ENCODE measurements at places on chromosomes 4 and X.
A peak's percentile ranks its signal among the peaks of the same experiment; 100 is the strongest.

GRCh38 chr4:106530821-106531220 lies 162.2 kb upstream of the GIMD1 start:
- DNase-seq: no peak

DNA sequence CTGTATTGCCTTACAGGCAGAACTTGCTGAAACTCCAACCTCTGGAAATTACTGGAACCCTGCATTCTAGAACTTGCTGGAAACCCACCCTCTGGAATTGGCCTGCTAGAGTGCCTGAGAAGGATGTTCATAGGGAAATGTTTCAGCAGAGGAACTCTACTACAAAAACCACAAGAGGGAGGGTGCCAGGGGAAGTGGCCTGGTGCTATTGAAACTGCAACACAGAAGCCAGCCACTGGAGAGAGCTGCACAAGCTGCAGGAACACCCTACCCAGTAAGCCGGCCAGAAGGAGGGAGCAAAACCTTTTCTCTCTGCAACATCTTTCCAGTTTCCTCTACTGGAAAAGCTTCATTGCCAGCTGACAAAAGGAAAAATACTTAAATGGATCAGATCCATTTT lies 2.5 kb upstream of the BRWD3 start:
- DNase-seq: peak; percentile 74

- peak; percentile 23 for DNase-seq
These were observed 85.7 kb upstream of the MTM1 start for GRCh38 chrX:150482537-150483206.

- DNase-seq: peak; percentile 15
These were observed 59.1 kb downstream of the MID1IP1 start for GRCh38 chrX:38860106-38861013.

DNA sequence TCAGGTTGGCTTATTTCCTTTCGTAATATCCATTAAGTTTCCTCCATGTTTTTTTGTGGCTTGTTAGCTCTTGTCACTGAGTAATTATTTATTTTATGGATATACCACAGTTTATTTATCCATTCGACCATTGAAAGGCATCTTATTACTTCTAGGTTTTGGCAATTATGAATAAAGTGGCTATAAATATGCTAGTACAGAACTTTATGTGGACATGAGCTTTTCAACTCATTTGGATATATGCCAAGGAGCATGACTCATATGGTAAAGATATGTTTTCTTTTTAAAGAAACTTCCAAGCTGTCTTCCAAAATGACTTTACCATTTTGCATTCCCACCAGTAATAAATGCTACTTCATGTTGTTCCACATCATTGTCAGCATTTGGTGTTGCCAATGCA lies 803.6 kb downstream of the GLUD2 start:
- DNase-seq: no peak

- peak; percentile 10 for DNase-seq
These were observed 717.3 kb upstream of the ACTRT1 start for GRCh38 chrX:128769495-128769894.

GRCh38 chr4:6019316-6020263 lies 1.4 kb upstream of the C4orf50 start:
- peak; percentile 88 for DNase-seq

- DNase-seq: no peak
These were observed 46.4 kb downstream of the PTPN13 start for GRCh38 chr4:86640469-86640868.

GRCh38 chr4:166146806-166147540 lies 273.9 kb downstream of the TLL1 start:
- no peak for DNase-seq

- DNase-seq: no peak
These were observed 84.2 kb upstream of the HS3ST1 start for GRCh38 chr4:11512871-11513270.

DNA sequence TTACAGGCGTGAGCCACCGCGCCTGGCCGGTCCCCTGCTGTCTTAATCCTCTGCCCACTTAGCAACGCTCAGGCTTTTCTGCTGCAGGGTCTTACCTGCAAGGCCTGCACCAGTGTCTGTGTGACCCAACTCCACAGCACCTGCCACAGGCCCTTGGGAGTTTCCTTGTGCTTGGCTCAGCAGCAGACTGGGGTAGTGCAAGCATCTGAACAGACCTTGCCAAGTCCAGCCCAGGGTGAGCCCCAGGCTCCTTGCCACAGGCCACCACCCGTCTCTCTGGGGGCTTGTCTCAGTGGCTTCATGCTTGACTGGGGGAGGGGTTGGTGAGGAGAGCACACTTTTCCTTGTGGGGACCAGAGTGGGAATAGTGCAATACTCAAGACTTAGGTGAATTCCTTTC lies 87.0 kb downstream of the FAM193A start:
- no peak for DNase-seq

DNA sequence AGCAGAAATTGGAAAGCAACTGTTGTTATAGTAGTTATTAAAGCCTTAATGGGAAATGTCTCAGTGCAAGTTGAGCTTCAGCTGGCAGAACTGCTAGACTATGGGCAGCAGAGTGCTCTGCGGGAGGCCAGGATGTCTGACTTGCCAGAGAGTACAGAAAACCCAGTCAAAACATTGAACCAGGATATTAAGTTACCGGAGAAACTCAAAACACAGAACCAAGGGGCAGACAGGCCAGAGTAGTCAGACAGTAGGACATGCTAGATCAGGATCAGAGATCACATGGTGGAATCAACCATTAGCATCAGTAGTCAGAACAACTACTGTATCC lies 72.9 kb upstream of the TNIP3 start:
- no peak for DNase-seq

- peak; percentile 72 for DNase-seq
These were observed 294.1 kb upstream of the SFRP2 start for GRCh38 chr4:154082760-154083535.

GRCh38 chr4:61204353-61205060 lies 4.4 kb downstream of the ADGRL3 start:
- DNase-seq: no peak

GRCh38 chrX:15349046-15349445 lies 13.7 kb upstream of the PIGA start:
- DNase-seq: peak; percentile 58

GRCh38 chr4:18698119-18698883 lies 676.7 kb upstream of the LCORL start:
- peak; percentile 6 for DNase-seq

- DNase-seq: peak; percentile 51
These were observed 103.3 kb downstream of the DHRSX start for GRCh38 chrX:2397229-2398063.

GRCh38 chr4:131098976-131099375 lies 2003.0 kb downstream of the C4orf33 start:
- DNase-seq: no peak

- DNase-seq: peak; percentile 99
These were observed 34.2 kb downstream of the WDR13 start for GRCh38 chrX:48631376-48632090.

DNA sequence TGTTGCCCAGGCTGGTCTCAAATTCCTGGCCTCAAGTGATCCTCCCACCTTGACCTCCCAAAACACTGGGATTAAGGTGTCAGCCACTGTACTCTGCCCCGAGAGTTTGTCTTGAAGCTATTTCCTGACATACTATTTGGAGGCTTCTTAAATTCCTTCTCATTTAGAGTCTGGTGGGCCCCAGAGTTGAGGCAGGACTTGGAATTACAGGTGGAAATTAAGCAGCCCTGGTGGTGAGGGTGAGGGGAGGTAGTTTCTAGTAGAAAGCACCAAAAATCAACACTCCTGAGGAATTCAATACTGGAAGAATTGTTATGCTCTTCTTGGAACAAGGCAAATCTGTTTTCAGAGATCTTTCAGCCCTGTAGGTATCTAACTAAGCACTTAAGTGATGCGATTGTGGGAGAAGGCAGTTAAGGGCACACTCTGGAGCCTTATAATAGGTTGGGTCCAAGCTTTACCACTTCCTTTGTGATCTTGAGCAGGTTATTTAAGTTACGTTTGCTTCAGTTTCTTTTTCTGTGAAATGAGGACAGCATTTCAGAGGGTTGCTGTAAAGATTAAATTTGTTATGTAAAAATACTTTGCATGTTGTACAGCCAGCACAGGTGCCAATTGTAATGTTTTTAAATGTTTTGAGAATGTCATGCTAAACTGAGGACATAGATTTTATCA lies 200.7 kb downstream of the SOWAHB start:
- peak; percentile 14 for DNase-seq

DNA sequence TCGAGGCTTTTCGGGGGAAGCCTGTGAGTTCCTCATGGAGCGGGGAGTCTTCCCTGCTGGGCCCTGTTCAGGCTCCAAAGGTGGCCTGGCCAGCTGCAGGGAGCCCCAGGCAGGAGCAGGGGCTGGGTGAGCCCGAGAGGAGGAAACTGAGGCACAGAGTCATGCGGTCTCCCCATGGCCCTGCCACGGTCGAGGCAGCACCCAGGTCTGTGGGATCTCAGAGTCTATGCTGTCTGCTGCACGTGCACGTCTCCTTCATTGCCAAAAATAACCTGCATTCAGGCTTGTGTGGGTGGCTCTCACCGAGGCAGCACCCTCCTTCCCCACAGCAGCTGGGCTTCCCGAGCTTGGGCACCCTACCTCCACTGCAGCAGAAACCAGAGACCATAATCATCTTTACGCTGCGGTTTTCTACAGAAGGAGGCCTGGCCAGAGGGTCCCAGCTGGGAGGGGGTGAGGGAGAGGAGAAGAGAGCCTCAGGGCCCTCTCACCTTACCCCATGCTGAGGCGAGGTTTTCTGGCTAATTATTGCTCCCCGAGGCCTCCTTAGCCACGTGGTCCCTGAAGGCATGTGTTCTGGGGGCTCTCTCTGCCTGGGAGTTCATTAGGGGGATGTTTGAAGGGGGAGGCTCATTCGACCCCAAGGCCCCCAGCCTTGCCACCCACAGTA lies 64.3 kb downstream of the CPZ start:
- DNase-seq: no peak

DNA sequence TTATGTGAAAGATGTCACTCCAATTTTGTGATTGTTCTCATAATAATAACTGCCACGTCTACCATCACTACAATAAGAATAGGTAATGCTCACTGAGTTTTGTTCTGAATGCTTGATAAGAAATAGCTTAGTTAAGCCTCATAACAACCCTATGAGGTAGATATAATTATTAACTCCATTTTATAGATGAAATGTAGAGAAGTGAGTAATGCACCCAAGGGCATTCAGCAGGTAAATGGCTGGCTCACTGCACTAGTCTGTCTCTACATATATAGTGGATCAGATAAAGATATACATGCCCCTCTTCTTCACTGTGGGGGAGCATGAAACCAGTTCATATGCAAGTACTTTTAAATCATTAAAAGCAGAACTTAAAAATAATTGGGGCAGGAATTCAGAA lies 65.8 kb upstream of the SLC4A4 start:
- no peak for DNase-seq

DNA sequence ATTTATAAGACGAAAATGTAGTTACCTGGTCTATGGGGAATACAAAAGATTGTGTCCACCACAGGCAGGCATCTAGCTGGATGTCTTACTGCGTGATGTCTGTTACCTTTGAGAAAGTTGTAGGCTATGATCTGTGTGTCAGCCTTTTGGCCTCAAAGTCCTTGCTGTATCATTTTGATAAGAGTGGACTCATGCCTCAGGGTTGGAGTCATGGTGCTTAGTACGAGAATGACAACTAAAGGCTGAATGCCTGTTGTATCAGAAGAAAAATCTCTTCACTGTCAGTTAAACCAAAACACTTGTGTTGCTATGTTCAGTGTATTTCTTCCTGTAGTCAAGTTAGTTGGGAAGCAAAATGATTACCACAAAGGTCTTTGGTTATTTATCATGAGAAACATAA lies 226.2 kb downstream of the ARHGAP10 start:
- DNase-seq: no peak

- no peak for DNase-seq
These were observed 4.8 kb downstream of the ADAMTS3 start for GRCh38 chr4:72564184-72564583.

- DNase-seq: no peak
These were observed 485.7 kb upstream of the HS3ST1 start for GRCh38 chr4:11914406-11914805.

DNA sequence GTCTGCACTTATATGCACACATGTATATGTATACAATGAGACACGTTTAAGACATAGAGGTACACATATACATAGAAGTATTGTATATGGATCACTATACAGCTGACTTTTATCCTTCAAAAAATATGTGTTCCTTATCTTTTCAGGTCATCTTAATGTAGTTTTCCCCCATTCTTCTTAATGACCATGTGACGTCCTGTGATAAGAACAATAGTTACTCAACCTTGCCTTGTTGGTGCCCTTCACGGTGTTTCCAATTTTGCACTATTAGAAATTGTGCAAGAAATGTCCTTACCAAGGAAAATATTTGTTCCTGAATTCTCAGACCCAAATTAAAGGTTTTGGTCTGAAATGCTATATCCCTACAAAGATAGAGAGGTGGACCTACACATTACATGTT lies 1.0 kb upstream of the PPBP start:
- no peak for DNase-seq

GRCh38 chr4:71069063-71069462 lies 75.6 kb downstream of the DCK start:
- DNase-seq: no peak

GRCh38 chr4:3834663-3835521 lies 68.7 kb downstream of the ADRA2C start:
- DNase-seq: peak; percentile 49

DNA sequence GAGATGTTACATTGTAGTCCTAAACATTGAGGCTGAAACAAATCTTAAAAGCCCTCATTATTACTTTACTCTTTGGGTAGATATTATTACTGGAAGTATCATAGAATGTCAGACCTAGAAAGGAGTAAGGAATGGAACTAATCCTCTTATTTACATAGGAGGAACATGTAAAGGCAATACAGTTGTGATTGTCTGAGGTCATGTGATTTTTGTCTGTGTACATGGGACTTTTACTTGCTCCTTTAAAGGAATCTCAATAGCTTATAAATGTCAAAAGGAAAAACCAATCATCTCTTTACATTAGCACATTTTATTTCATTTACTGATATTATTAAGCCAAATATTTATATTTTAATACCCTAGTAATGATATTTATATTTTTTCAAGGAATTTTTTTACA lies 568.2 kb downstream of the CCSER1 start:
- DNase-seq: no peak

DNA sequence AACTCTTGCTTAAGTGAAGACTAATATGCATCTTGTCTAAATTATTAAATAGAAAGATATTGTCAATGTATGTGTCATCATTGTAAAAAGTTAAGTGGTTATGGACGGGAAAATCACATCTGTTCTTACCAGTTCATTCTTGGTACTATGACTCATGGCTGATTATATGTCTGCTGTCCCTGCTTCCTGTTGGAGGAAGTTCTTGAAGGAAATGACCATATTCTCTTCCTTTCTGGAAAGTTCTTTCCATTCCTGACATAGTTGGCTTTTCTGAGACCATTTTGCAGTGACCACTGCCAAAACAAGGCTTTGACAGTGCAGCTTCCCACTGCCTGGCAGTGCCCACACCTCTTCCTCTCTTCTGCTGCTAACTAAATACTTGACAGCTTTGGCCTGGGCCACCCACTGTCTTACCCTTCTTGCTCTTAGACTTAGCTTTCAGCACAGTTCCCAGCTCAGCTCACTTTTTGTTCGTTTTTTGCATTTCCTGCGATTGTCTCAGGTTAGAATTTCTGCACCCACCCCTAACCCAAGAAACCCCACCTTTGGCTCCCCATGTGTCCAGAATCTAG lies 13.2 kb upstream of the CLDN24 start:
- no peak for DNase-seq

Measured in ELF-1 (cell line).